ENCODE measurements at places on chromosomes 6 and 20.

DNA sequence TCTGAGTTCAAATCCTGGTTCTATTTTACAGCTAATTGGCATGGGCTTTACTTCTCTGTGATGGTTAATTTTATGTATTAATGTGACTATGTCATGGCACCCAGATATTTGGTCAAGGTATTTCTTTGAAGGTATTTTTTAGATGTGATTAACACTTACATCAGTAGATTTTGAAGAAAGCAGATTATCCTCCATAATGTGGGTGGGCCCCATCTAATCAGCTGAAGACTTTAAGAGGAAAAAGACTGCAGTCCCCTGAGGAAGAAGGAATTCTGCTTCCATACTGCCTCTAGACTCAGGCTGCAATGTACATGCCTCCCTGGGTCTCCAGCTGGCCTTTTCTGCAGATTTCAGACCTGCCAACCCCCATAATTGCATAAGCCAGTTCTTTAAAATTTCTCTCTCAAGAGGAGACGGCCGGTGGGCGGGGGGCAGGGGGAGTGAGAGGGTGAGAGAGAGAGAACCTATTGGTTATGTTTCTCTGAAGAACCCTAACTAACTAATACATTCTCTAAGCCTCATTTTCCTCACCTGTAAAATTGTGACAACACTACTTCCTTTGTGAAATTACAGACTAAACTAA lies 338.2 kb upstream of the PRDM1 start:
- no peak for DNase-seq

DNA sequence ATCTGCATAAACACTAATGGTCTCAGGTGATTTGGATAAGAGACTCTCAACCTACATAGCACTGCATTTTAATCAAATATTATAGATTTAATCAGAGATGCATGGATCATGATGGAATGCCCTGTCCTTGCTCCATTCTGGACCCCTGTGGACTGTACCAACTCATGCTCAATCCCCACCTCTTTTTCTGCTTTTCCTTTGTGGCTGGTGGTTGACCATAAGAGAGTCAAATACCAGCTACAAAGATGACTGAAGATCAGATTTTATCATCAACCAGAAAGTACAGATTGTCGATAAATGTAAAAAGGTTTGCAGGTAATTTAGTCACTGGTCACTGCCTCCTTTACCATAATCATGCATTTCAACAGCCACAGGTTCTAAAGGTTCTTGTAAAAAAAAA lies 116.2 kb downstream of the ME1 start:
- no peak for DNase-seq

GRCh38 chr6:71721642-71722041 lies 164.7 kb upstream of the RIMS1 start:
- DNase-seq = no peak

DNA sequence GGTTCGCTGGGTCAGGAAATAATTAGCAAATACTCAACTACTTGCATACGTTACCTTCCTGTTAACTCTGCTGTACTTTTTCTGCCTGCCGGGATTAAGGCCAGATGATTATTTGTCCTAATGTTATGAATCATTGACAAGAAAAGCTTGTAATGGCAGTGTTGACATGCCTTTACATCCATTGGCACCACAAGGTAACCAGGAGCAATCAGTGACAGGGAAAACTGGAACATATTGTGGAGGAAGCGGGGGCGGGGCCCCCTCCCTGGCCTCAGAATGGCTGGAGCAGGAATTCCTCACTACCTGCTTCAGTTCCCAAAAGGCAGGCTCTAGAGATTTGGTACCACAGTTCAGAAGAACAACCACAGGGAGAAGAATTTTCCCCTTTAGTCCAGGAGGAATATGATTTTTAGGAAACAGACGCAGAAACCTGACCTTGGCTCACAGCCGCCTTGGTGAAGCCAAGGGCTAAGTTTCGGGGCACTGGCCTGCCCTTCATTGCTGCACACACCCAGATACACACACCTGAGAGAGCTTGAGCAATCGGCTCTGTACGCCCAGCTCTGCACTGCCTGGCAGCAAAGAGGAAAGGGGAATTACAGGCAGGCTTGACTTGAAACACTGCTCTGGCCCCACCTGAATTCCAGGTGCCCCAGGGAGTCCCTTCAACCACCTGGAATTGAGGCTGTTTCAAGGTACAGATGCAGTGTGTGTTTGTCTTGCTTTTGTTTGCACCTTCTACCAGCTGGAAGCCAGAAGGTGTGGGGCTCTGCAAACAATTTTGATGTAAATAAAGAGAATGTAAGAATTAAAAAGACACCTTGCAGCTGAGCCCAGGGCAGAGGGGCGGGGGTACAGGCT lies 89.8 kb downstream of the MYB start:
- no peak for DNase-seq

GRCh38 chr6:56549014-56549413 lies 93.7 kb downstream of the DST start:
- DNase-seq = no peak

DNA sequence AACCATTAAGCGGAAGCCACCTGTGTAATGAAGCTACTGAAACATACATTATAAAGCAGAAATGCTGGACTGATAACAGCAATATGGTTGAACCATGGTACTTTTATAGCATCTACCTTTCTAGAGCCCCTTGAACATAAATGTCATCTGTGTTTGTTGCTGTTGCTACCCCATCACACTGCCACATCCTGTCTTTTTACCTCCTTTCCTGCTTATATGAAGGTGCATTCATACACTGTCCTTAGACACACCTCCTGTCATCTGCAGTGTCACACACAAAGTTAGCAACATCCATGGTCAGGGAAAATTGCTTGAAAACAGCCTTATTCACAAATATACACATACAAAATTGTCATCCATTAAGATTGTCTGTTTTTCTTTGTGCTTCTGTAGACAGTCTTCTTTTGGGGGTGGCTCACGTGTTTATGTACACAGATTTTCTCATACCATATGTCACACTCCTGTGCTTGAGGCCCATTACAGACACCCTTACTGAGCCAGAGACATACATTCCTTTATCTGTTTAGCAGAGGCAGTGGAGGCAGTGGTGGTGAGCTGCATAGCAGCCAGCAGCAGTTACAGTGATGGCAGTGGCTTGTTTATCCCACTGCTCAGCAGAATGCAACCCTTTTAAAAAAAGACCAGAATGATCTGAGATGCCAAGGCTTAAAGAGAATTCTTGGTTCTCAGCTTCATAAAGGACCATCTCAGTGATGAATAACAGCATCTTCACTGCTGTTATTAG lies 25.9 kb downstream of the C6orf62 start:
- no peak for DNase-seq

GRCh38 chr20:59955131-59955796 lies 3.0 kb upstream of the CDH26 start:
- DNase-seq = no peak

- no peak for DNase-seq
Measured at GRCh38 chr6:119480961-119481497, 131.5 kb upstream of the MAN1A1 start.

DNA sequence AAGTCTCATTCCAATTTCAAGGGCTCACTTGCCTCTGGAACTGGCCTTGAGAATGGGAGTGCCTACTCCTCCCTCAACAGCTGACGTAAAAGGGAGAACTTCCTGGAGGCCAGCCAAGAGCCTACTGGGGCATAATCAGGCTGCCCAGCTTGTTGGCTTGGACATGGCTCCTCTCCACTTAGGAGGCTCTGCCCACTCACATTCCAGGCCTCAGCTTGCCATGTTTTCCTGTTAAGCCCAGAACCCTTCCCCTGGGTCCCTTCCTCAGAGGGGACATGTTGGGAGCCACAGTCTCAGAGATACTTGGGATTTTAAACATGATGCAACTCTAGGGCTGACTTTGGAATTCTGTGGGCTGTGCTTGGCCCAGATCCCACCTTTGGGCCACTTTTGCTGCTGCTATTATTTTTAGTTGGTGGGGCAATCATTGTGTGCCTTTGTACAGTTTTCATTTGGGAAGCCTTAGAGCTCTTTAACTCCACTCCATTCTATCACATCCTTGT lies 31.5 kb upstream of the ADTRP start:
- DNase-seq = no peak

DNA sequence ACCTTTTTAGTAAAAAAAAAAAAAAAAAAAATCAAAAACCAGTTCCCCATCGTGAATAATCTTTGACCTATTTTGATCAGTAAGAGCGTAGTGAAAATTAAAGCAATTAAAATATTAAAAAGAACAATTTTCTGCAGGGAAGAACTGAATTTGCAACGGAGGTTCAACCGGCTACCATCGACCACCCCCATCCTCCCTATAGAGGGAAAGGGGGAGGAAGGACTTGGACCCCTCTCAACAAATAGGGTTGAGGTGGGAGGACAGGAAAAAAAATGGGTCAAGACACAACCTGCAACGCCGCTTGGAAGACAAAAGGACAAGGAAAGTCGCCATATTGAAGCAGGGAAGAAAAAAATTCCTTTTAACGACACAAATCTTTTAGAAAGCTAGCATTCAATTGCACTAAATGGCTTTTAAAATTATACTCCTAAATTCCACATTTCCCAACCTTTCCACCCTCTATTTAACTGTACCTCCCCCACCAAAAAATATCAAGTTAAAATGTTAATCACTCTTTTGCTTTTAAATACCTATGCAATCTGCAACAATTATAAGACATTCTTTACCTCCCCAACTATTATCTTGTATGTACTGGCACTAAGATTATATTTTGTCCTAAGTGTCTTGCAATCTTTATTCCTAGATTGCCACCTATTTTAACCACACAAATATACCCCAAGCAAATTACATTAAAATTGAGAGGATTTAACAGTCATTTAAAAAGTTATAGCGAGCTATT lies 1.7 kb downstream of the PPP1R10 start:
- DNase-seq = peak; percentile 70

GRCh38 chr20:57871237-57871632 lies 161.4 kb upstream of the PMEPA1 start:
- no peak for DNase-seq

- no peak for DNase-seq
Measured at GRCh38 chr6:31769684-31770371, 7.3 kb downstream of the VWA7 start.

DNA sequence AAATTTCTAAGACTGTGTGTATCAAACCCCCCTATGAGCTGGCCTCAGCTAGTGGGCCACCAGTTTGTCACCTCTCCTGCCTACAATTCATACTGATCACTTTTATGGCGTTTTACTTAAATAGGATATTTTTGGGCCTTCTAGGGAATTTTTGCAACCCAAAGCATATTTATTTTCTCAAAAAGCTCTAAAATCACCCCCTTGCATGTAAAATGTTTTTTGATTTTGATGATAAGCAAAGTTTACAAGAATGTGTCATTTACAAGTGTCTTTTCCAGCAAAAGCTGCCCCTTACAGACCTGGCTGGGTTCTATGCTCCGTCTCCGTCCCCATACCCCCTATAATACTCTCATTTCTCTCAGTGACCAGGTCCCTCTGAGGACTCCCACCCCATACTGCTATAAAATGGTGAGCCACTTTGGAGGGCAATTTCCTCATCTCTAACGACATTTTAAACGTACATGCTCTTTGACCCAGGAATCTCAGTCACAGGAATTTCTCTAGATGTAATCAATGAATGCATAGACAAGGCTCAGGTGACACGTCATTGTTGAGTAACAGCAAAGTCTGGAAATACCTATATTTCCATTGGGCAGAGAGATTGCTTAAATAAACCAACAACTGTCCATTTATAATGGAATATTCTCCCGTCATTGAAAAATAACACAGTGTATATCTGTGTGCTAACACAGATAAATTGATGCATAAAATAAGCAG lies 13.9 kb upstream of the OCSTAMP start:
- no peak for DNase-seq

DNA sequence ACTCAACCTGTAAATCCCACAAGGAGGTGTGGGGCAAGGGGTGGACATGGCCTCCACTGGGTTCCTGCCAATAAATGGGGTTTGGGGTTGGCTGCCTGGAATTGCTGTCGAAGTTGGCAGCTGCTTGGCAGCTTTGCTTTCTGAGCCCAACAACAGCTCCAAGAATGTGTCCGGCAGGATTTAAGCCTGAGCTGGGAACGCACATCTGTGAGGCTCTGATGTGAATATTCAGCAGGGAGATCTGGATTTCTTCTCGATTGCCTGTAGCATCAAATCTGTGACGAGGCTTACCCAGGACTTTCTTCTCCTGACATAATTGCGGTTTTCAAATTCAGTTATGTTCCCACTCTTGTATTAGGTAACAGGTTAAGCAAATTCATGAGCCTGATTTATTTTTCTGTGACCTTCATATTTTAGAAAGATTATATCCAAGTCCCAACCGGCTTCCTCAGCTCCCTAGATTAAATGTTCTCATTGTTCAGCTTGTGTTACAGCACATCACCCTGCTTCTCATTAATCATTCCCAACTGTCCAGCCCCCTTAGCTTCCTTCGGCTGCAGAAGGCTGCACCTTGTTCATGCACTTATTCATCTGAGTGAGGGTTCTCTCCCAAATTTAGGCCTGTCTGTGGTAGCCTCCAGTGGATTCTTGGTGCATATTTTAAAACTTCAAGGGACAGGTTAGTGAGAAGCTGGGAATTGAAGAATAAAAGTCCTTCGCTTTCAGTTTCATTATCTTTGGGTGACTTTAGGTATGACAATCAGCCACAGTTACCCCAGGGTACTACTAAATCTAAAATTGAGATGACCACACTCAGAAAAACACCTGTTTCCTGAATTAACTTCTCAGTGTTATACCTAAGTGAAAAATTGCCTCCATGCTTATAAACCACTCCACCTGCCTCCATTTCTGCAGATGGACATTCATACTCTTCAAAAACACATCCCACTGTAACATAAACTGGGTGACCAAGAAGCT lies 310.0 kb downstream of the ESR1 start:
- no peak for DNase-seq

GRCh38 chr6:52537001-52537753 lies 39.7 kb downstream of the TRAM2 start:
- DNase-seq = no peak

GRCh38 chr6:130975325-130975724 lies 87.7 kb downstream of the EPB41L2 start:
- DNase-seq = peak; percentile 33

GRCh38 chr6:151431337-151431736 lies 20.6 kb downstream of the RMND1 start:
- no peak for DNase-seq

DNA sequence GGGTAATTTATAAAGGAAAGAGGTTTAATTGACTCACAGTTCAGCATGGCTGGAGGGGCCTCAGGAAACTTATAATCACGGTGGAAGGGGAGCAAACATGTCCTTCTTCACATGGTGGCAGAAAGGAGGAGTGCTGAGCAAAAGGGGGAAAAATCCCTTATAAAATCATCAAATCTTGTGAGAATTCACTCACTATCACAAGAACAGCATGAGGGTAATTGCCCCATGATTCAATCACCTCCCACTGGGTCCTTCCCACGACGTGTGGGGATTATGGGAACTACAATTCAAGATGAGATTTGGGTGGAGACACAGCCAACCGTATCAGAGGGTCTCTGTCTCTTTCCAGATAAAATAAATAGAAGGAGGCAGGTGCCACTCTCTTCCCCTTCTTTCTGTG lies 48.7 kb downstream of the TNFAIP3 start:
- no peak for DNase-seq

GRCh38 chr6:36685166-36685924 lies 6.8 kb downstream of the CDKN1A start:
- DNase-seq = no peak

DNA sequence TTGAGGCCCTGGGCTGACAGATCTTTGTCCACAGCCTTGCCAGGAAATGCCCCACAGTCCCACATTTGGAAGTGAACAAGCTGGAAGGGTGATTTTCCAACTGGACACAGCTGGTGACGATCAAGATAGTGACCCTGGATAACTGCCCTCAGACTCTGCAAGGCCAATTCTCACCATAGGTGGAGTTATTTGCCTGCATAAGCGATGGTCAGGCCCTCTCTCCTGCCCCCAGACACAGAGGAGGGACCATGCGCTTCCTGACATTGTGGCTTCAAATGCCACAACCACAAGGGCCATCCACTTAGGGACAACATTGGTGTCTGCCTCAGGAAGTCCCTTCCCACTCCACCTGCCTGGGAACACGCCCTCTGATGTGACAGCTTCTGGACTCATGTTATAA lies 96.0 kb downstream of the JPH2 start:
- DNase-seq = no peak
